ENCODE measurements at places on chromosomes 3 and 15.
A peak's percentile ranks its signal among the peaks of the same experiment; 100 is the strongest.

DNA sequence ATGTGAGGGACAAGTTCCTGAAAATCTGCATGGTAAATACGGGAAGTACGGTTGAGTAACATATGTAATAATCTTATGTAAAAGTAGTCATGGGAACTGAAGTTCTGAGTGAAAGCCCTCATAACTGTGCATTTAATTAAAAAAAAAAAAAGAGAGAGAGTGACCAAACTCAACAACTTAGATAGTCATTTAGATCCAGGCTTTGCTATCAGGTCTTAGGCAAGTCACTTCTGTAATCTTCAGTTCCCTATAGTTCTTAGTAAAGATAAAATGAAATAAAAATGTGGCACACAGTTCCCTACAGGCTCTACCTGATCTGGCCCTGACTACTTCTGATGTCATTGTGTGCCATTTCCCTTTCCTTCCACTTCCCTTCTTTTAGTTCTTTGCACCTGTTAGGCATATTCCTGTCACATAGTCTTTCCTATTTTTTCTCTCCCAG, 15.0 kb downstream of the RNF111 start:
- DNase-seq = no peak

GRCh38 chr3:48650723-48651122, 12.0 kb downstream of the CELSR3 start:
- DNase-seq = no peak

DNA sequence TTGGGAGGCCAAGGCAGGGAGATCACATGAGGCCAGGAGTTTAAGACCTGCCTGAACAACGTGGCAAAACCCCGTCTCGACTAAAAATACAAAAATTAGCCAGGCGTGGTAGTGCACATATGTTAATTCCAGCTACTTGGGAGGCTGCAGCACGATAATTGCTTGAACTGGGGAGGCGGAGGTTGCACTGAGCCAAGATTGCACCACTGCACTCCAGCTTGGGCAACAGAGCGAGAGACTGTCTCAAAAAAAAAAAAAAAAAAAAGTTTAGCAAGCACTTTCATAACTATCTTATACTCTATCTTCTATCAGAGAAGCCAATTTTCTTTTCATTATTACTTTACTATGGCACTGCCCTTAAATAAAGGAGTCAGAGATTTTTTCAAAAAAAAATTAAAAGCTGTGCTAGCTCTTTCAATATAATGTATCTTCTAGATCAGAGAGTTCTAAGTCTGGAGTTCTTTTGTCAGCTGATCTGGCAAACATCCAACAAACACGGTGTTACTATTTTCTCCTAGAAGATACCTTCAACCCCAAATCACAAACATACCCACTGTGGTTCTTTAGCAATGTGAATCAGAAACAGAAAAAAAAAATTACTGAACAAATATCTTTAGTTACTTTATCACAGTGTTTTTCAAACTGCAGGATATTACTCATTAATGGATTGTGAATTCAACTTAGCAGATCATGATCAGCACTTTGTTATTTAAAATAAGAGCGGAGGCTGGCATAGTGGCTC, 3.0 kb downstream of the ZNF770 start:
- no peak for DNase-seq

GRCh38 chr3:145094355-145094941, 1066.5 kb downstream of the PLOD2 start:
- DNase-seq = no peak

DNA sequence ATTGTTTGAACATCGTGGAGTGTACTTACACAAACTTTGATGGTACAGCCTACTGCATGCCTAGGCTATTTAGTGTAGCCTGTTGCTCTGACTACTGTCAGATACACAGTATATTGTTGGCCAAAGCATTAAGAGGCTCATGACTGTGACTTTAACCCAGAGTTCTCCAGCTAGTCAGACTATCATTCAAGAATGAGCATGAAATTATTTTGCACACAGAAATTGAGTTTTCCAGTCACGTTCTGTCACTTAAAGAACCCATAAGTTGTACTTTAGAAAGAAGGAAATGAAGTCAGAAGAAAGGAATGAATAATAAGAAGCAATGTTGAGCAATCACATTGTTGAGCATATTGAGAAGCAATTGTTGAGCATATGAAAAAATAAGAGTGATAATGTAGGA, 37.6 kb upstream of the SLC22A13 start:
- no peak for DNase-seq

- DNase-seq = no peak
Measured at GRCh38 chr15:98737159-98737558, 88.8 kb downstream of the IGF1R start.

DNA sequence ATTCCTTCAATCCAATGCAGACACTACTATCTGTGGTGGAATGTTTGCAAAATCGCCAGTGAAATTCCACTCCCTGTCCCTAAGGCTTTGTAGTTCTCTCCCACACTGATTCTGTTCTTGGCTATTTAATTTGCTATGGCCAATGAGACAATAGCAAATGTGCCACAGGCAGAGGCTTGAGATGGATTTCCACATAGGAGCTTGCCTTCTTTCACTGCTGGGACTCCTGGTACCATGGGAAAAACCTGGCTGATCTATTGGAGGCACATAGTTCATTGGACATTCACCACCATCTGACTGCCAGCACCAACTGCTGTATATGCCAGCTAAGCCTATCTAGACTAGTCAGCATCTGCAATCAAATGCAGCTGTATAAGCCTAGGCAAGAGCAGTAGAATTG, 103.8 kb downstream of the NR1D2 start:
- DNase-seq = no peak

- DNase-seq = peak; percentile 52
Measured at GRCh38 chr3:16048435-16049318, 125.8 kb upstream of the GALNT15 start.

DNA sequence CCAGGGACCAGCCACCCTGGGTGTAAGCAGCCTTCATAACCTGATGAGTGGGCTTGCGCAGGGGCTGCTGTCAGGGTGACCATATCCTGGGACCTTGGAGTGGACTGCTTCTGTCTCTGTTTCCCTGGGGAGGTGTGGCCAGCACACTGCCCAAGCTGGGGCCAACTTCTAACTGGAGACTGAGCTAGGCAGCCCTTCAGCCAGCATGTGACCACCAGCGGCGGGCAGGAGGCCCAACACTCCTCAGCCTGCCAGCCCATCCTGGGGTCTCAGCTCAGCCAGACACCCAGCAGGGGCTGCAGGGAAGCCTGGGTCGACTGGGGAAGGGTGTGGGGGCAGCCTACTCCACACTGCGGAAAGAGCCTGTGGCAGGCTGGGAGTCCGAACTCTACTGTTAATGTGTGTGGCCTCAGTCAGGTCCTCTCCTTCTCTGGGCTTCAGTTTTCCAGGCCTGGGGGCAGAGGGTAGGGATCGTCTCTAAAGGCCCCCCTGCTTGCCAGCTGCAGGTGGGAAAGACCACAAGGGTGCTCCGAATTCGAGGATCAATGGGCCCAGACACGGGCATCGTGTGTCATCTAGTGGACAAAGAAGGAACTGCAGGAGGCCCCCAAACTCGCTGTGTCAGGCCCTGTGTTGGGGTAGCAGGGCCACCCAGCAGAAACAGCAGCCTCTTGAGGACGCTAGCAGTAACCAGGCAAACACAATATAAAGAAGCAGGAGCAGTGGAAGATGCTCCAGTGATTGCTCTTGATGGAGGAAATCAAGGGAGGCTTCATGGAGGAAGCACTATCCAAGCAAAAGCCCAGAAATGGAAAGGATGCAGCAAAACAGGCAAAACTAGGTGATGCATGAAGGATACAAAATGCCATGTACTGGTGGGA, 2.0 kb upstream of the SEMA3G start:
- peak; percentile 78 for DNase-seq

- DNase-seq = no peak
Measured at GRCh38 chr3:189720736-189721417, 89.7 kb downstream of the TP63 start.

- no peak for DNase-seq
Measured at GRCh38 chr3:143896486-143896885, 48.2 kb upstream of the SLC9A9 start.

DNA sequence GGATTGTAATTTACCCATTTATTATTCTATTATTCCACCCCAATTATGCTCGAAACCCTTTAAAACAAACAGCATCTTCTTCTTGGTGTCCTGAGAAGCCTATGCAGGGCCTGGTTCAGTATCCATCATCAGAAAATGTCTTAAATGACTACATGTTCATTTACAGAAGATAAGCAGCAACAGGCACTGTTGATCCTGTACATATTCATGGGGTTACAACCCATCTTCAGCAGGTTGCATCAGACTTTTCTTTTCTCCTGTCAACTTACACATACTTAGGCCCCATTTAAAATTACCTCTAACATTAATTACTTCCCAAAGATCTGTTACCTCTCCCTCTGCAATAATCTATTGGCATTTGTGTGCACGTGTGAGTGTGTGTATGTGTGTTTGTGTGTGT, 18.9 kb downstream of the TUSC7 start:
- no peak for DNase-seq

DNA sequence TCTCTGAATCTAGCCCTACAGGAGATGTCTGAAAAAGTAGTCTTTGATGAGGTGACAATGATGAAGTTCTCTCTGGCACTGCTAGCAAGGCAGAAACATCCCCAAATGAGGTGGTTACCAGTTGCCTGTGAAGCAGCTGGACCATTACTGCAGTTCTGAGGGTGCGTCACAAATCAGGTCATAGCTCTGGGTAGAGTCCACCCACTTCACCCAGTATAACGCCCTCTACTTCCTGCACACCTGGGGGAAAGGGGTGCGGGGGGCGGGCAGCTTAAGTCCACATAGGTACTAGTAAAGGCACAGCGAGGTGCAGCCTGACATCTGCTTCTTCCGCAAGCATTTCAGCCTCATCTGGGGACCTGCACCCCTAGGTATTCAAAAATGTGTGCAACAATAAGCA, 13.4 kb upstream of the SATB1 start:
- DNase-seq = peak; percentile 54

DNA sequence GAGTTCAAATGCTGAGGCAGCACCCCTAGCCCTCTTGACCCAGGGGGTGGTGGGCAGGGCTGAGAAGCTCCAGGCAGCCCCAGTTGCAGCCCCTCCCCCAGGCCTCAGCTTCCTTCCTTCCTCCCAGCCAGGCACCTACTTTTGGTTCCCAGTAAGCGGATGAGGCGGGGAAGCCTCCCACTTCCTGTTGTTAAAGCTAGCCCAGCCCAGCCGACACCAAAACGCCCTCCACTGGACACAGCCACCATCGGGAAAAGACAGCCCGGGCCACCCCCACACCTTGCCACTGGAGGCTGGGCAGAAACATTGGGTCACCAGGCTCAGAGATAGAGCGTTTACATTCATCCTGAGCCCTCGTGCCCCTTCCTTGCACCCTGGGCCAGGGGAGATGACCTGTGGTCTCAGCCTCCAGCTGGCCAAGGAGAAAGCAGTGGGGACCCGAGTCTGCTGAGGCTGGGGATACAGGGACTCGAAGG, 3.5 kb downstream of the DUSP7 start:
- peak; percentile 49 for DNase-seq

- DNase-seq = no peak
Measured at GRCh38 chr15:47711655-47712054, 5.7 kb upstream of the SEMA6D start.

DNA sequence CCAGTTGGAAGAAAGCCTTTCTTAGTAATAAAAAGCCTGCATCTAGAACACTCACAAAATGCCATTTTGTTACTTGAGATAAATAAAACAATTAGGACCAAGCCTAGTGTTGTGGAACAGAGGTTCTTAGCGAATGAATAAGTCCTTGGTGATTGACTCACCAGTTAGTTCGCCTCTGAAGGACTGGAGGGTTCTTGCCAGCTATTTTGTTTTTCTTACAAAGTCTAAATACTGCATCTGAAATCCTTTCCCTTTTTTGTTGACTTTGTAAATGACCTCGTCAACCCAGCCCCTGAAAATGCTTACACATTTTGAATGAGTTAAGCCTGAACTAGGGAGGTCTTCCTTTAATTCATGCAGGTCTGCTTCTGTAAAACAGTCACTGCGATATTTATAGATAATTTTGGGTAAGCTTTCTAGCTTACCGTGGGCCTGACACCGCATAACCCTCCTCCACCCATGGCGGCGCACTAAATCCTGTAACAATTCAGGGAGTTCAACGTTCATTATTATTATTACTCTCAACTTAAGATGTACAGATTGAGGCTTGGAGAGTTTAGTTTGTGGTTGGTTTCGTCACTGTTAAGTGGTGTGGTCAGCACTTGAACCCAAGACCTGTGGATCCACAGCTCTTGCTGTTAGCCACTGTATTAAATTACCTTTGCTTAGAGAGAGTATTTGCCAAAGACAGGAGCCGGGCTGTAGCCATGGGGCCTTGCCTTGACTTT, 45.0 kb upstream of the SACM1L start:
- DNase-seq = no peak

DNA sequence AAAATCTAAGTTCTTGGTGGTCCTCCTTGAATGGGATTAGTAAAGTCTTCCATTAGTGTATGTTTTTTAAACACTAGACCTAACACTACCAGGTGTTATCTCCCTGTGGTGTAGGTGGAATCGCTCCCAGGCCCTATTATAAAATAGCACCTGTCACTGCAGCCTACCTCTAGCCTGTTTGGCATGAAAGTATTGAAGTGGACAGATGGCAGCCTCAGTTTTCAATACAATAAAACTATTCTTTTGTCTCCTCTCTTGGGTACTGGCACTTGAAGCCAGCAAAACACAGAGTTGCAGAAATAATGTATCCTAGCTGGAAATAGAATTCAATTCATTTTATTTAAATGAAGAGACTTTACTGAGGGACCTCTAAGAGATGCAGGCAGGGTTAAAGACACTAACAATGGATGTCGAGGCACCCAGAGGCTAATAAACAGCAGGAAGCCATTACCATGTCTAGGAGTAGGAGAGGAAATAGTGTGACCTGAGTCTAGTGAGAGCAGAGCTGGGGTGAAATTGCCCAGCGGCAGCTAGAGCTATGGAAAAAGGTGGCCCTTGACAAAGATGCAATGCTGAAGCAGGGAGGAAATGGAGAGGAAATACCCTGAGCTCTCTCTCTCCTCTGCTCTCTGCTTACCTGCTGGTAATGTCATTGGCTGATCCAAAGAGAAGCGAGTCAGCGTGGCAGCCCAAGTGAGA, 49.1 kb upstream of the TMEM158 start:
- DNase-seq = no peak

DNA sequence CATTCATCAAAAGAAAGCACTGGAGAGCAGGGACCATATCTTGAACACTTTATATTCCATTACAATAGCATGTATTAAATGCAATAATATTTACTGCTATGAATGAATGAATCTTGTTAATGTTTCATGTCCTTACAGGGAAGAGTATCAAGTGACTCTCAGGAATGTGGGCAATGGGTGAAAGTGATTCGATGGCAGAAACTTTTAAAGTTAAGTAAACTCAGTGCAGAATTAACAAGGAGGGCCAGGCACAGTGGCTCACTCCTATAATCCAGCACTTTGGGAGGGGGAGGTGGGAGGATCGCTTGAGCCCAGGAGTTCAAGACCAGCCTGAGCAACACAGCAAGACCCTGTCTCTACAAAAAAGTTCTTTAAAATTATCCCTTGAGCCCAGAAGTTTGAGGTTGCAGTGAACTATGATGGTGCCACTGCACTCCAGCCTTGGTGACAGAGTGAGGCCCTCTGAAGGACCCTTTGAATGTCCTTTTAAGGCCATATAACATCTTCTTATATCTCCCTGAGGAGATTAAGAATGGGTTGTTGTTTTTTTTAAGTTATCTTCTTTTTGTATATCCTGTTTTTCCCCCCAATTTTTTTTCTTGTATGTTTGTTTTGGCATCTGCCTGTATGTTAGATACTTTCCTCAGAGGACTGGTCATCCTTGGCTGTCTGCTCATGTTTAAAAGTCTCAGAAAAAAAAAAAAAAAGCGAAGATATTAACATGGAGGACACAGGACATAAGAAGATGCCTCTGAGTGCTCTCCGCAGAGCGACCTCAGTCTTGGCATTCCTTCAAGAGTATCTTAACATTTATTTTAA, 9.6 kb upstream of the FSIP1 start:
- DNase-seq = no peak

- DNase-seq = peak; percentile 54
Measured at GRCh38 chr3:182793663-182794454, 555 bp downstream of the ATP11B start.
